Iris pigment epithelial cell (primary cell): ENCODE measurements at places on chromosomes 5 and 9.

- no peak for DNase-seq
Measured at GRCh38 chr9:75128535-75128934, 40.2 kb downstream of the OSTF1 start.

DNA sequence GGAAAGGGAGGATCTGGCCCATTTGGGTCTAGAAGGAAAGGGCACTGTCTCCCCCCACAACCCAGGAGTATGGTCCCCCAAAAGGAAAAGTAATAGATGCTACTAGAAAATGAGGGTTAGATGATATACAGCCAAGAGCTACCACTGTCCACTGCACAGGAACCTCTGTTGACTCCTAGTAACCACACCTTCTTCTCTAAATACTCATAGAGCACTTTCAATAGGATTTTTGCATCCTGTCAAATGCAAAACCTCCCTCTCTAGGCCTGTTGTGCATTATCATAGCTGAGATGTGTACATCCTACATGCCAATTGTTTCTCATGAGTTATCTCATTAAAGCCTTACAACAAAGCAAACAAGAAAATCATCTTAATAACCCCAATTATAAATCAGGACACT is 66.8 kb downstream of the THBS4 start:
- no peak for DNase-seq

GRCh38 chr9:16884952-16885513 is 14.6 kb upstream of the BNC2 start:
- DNase-seq = peak; percentile 89

DNA sequence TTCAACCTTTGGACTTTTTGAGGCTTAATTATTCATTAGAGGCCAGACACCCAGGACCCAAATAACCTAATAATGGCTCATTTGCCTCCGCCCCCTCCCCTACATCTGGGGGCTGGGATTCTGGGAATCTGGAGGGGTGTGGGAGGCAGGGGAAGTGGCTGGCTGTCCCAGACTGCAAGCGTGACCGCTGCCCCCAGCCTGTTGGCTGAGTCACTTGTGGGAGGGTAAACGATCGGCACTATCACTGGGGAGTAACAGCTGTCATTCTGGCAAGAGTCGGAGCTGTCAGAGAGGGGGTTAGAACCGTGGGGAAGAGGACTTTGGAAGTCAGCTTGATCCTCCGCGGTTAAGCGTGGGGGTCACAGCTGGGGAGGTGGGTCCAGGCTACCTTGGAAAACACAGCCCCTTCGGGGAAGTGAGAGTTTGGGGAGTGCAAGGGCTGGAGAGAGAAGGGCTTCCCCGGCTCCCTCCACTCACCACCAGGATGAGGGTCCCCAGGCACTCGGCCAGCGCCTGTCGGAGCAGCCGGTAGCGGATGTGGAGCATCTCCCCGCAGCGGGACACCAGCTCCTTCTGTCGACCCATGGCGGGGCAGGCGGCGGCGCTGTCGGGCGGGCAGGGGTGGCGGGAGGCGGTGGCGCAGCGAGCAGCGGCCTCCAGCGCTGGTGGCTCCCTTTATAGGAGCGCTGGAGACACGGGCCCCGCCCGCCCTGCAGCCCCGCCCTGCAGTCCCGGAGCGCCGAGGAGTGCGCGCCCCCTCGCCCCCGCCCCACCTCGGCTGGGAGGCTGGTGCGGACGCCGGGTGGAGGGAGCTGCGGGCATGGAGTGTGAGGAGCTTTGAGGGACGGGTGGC is at the start of gene AQP3:
Gene AQP3 (minus strand): TSS at position 648 of the 853 bp plus-strand sequence. CDS start 63 bp downstream, at position 585.
- DNase-seq = peak; percentile 59

DNA sequence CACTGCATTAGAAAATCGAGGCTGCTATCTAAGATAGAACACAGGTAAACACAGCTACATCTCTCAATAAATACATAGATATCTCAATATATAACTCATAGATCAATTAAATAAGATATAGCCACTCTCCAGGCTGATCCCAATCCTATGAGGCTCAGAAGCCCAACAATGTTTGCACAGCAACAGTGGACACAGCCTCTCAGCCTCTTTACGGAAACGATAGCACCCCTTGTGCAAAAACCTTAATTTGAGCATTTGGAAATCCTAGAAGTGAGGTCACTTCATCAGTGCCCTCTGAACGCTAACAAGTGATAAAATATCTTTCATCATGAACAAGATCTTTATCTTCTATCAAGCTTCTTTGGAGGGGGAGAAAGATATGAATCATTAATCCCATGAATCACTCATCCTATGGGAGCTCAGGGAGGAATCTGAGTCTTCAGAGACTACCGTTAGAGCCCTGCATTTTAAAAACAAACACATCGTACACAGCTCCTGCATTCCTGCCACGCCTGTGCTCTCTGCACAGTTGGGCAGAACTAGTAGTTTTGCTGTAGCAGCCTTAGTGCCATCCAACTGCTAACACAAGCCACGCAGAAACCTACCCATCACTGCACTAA is 71.4 kb downstream of the MED27 start:
- peak; percentile 68 for DNase-seq

DNA sequence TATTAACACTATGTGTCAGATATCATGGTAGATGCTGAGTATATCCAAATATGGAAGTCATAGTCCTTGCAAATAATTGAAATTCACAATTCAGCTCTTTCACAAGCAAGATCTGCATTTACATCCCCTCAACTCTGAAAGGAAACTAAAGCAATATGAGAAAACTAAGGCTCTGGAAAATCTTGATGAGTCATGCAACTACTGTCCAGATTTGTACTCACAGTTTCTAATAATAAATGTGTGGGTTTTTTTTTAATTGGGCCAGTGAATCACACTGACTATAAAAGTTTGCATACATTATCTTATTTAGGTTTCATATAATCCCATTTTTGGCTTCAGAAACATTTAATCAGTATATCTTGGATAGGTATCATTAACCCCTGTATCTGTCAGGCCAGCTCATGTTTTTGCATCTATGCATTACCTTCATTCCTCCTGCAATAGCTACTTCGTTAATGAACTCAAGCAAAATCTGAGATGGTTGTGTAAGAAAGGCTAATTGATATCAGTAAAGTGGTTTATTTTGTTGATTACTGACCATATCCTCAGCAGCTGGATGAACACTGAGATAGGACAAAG is 58.7 kb upstream of the PRR16 start:
- DNase-seq = peak; percentile 91

DNA sequence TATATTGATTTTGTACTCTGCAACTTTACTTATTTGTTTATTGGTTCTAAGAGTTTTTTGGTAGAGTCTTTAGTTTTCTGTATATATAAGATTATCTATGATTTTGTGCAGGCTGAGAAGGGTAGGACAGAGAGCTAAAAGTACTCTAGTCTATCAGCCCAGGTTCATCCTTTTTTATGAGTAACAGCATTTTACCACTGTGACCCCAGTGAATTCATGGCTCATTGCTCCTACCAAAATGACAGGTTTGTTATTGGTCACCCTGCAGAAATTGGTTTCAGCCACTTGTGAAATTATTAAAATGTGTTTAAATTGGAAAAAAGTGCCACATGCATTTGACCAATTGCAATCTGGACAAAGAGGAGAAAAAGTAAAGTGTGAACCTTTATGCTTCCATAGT is 421.4 kb upstream of the DAB2 start:
- DNase-seq = no peak

DNA sequence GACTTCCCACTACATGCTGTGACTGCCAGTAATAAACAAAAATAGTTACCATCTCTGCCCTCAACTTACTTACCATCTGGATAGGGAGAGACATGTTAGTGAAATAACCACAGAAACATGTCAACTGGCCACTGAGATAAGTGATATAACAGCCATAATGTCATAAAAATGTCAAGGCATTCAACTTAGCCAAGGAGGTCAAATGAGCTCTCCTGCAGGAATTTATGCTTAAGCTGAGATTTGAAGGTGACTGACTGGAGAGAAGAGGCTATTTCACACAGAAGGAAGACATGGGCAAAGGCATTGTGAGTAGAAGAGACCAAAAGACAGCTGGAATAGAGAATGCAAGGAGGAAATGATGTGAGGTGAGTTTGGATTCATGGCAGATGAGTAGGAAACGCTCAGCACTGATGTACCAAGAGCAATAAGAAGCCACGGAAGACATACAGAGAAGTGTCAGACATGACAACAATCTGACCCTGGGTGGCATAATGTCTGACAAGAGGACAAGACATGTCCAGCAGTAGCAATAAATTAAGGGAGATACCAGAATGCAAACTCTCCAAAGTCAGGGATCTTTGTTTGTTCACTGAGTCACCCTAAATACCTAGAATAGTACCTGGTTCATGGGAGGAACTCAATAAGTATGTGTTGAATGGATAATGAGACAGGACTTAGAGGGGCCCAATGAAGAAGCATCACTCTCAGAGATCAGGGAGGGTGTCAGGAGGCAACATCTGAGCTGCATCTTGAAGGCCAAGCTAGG is 318.8 kb downstream of the ACTL7B start:
- peak; percentile 12 for DNase-seq

DNA sequence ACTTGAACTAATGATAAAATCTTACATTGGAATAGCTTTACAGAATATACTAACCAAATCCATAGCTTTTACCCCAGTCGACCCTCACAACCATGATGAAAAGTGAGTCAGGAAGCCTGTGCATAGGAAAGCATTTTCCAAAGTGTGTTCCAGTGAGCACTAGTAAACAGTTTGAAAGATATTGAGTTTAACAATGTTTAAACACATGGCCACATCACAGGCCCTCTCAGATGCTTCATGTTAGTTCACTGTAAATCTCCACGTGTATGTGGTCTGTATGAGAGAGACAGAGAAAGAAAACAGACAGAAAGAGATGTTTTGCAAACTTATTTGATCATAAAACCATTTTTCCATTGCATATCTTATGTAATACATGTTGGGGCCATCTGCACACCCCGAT is 27.0 kb downstream of the PRUNE2 start:
- DNase-seq = no peak

DNA sequence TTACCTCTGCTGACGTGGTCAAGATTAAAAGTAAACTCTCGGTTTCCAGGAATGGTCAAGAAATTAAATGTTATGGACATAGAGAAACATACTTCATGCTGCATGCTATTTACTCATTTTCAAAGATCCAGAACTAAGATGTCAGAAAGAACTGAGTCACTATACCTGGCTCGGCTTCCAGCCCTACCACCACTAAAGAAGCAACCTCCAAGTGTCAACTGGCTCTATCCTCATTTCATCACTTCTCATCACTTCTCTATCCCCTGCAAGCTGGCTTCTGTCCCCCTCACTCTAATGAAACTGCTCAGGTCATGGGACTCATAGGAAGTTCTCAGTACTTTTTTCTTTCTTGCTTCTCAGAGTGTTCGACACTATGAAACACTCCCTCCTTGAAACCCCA is 116.2 kb downstream of the CDK5RAP2 start:
- no peak for DNase-seq

DNA sequence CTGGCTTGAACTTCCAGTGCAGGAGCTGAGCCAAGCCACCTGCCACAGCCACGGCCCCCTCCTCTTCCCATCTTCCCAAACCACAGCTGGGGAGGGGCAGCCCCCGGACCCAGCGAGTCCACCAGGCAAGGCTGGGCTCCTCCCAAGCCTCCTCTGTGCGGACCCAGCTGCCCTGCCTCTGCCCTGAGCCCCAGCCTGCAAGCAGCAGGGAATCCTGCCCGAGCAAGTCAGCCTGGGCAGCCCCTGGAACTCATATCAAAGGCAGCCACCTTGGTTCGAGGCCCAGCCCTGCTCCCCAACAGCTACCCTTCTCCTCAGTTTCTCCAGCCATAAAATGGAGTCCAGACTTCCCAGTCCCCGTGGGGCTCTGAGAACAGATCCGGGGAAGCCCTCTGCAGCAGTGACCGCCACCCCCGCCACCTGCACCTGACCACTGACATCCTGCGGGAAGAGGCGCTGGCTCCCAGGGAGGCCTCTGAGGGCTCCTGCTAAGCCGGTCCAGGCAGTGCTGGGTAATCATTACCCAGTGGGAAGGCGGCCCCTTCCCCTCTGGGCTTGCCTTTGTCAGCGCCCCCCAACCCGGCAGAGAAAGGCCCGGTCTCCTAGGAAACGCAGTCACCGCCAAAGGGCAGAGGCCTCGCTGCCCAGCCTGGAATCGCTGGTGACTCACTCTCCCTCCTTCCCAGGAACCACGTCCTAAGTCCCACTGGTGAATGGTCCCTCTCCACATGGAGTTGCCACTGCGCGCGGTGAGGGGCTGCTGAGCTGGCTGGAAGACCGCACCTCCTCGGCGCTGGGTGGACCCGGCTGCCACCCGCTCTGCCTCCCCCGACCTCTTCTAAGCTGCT is 1.5 kb downstream of the VAV2 start:
- peak; percentile 72 for DNase-seq

- DNase-seq = no peak
Measured at GRCh38 chr9:102309379-102309778, 570.9 kb upstream of the GRIN3A start.

- DNase-seq = no peak
Measured at GRCh38 chr5:149240354-149240998, 31.2 kb upstream of the AFAP1L1 start.

DNA sequence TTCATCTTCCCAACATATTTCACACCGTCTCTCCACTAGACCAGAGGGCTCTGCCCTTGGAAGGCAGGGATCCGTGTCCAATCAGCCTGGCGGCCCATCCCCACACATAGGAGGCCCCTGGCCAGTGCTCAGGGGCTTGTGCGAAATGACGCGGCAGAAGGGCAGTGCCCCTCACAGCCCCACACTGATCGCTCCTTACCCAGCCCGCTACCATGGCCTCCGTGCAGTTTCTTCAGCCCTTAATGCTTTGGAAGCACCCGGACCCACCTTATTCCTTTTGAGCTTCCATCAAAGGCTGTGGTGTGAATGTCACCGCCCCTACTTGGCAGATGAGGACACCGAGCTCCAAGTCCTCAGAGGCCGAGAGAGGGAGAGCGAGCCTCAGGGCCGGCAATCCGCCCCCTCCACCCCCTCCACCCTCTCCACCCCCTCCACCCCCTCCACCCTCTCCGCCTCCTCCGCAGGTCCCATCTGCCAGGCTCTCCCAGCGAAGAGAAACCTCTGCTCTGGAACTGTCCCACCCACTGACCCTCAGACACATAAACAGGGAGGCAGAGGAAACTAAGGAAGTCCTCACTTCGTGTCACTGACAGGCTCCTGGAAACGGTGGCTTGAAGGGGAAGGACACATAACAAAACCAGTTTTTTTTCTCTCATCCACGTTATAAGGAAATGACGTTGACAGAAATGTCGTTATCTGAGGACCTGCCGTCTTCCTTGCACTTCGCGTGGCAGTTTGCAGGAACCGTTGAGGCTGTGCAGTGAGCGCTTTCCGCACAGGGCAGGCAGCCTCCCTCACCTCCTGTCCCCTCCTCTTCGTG is 13.9 kb downstream of the QSOX2 start:
- DNase-seq = no peak

DNA sequence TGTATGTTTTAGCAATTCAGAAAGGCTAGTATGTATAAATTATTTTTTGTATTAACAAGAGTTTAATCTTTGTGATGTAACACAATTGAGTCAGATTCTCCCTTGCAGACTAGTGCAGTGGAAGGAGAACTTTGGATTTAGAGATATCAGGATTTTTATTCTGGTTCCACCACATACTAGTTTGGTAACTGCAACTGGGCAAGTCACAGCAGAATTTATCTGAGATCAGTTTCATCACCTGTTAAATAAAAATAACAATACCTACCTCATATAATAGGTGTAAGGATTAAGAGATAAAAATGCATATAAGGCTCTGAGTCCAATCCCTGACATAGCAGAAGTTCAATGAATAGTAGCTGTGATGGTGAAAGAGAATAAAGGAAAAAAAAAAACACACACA is 34.0 kb upstream of the ZNF462 start:
- DNase-seq = no peak

- no peak for DNase-seq
Measured at GRCh38 chr5:25552871-25553481, 908.2 kb upstream of the CDH10 start.

- DNase-seq = peak; percentile 75
Measured at GRCh38 chr9:13083963-13084528, 195.4 kb downstream of the MPDZ start.

- DNase-seq = no peak
Measured at GRCh38 chr5:111251921-111252320, 27.7 kb downstream of the CAMK4 start.
